Left lung (tissue), 14 donors: ENCODE measurements at places on chromosomes 2 and 18. TPM values are rescaled to one million over a fixed set of nuclear protein-coding genes. Genes with fewer than 3 reads are reported as not detected.
A peak's percentile ranks its signal among the peaks of the same experiment; 100 is the strongest.

Gene LYPD6
- total RNA-seq: 0.99 TPM

Gene CD28
- 2.4 TPM for total RNA-seq

- DNase-seq: peak; percentile 82
Measured at GRCh38 chr18:78309307-78309706, 670.3 kb upstream of the SALL3 start.

GRCh38 chr2:210162466-210163124 is 8.6 kb downstream of the KANSL1L start:
- no peak for DNase-seq

- DNase-seq: no peak
Measured at GRCh38 chr2:133823226-133823550, 254.9 kb upstream of the NCKAP5 start.

Gene AAMP
- 55.2 TPM for total RNA-seq
